ENCODE measurements at places on chromosomes 13 and 19.

DNA sequence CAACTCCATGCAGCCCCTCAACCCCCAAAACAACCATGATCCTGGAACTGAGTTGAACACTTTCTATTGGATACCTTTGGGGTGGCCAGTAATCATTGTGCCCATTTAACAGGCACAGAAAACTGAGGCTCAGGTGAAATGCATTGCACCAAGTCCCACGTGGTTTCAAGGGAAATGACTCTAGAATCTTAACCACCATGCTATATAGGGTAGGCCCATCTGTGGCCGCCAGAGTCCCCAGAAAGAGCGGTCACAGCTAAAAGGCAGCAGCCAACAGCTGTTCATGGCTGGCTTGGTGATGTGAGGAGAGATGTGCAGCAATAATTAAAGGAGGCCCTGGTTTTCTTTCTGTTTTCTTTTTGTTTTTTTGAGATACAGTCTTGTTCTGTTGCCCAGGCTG, 2.6 kb downstream of the CNN1 start:
- no peak for DNase-seq

DNA sequence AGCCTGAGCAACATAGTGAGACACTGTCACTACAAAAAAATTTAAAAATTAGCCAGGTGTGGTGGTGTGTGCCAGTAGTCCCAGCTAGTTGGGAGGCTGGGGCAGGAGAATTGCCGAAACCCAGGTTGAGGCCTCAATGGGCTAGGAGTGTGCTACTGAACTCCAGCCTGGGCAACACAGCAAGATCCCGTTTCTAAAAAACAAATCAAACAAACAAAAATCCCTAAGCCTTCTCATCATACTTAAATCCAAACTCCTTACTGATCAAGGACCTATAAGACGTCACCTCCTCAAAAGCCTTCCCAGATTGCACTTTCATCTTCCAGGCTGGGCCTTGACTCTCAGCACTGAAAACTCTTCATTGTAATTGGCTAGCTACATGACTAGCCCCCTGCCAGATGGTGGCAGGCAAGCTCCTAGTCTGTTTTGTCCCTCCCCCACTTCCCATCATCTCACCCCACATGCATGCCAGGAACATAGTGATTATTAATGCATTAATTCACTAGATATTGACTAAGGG, 17.5 kb upstream of the NANOS3 start:
- no peak for DNase-seq

DNA sequence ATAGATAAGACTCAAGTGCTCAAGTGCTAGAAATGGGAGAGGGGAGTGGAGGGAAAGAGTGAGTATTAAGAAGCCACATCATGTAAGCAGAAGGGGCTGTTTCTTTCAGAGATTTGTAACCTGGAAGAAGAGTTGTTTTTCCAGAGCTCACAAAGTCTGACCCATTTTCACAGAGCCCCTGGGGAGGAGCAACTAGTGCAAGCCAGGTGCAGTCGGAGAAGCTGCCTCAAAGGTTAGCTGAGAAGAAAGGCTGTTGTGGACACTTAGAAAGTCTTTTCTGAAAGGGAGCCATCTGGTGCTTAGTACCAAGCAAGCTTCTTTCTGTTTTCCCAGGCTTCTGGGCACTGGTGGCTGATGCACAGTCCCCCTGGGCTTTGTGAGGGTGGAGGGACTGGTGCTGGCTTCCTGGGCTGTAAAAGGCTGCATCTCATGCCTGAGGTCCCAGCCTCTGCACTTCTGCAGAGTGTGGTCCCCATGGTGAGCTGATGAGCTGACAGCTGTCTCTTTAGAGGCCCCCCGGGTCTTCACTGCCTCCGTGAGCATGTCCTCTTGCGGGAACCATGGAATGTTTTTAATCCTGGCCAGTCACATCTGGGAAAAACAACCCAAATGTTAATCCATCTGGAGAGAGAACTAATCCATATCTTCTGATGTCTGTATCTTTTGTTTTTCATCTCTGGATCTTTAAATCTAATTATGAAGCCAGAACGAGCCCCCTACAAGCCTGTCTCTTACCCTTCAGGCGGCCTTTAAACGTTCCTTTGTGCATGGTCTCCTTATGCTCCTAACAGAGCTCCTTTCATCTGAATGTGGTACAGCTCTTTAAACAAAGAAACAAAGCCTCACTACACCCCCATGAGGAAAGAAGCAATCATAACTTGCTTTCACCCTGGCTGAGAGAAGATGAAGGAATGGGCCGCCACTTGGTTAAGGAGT, 40.2 kb downstream of the OLFM4 start:
- DNase-seq = no peak

- no peak for DNase-seq
Observed at GRCh38 chr19:23403052-23403451, 7.8 kb upstream of the ZNF91 start.

DNA sequence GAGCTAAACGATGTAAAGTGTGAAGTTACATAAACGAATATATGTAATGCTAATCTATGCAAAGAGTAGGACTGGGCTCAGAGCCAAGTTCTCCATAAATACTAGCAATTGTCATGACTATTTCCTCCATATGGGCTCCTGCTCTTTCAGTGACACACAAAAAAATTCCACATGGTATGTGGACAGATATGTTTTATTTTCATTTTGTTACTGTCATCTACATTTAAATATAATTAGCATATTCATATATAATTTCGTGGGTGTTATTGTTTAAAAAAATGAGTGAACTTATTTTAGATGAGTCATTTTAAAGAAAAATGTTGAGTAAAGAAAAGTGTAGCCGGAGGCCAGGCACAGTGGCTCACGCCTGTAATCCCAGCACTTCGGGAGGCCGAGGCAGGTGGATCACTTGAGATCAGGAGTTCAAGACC, 5.0 kb upstream of the IGSF23 start:
- DNase-seq = no peak

GRCh38 chr13:38496917-38497316, 147.3 kb downstream of the UFM1 start:
- no peak for DNase-seq

GRCh38 chr19:37986048-37986750, 79.2 kb downstream of the SIPA1L3 start:
- DNase-seq = no peak

DNA sequence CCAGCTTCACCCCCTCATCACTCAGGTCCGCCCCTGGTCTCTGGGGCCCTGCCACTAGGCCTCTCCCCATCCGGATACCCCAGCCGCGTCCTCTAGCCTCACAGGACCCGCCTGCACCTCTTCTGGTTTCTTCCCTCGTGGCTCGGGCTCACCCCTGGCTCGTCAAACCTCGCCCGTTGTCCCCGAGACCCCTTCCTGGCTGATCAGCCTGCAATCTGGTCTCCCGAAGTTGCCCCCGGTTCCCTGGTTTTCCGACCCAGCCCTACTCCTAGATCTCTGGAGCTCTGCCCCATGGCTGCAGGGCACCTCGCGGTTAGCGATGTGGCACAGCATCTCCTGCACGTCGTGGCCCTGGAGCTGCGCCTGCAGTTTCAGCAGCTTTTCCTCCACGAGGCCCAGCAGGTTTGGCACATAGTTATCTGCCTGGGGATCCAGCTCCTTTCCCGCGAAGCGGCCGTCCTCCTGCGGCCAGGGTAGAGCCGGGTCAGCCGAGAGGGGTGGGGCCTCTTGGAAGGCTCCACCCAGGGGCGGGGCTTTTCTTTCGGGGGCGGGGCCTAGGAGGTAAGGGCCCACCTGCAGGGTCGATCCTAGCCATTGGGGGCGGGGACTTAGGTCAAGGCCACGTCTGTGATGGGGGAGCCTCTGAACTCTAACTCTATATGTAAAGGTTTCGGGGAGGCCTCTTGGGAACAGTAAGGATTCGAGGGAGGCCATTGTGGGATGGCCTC, 2.4 kb upstream of the RGL3 start:
- DNase-seq = no peak

DNA sequence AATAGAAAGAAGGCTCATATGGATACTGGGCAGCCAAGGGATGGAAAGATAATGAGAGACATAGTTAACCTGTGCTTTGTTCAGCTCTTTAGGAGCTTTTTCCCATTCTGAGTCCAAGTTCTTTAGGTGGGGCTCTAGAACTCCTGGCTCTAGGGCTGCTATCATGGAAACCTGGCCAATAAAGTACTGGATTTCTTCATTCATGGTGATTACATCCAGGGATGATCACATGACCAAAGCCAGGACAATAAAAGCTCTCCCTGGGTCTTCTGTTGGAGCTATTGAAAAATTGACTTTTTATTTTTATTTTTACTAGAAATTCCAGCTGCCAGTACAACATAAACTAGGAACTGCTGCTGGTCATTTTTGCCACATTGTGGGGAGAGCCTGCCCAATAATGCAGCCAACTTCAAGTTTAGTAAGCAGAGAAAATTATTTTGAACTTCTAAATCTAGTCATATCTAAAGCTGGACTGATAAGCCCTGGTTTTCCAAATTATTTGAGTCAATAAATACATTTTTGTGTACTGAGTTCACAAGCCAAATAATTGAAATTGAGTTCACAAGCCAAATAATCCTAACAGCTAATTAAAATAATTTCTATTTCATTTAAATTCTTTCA, 224.9 kb upstream of the STARD13 start:
- DNase-seq = no peak

GRCh38 chr19:43618921-43619261, 538 bp downstream of the ZNF428 start:
- no peak for DNase-seq

DNA sequence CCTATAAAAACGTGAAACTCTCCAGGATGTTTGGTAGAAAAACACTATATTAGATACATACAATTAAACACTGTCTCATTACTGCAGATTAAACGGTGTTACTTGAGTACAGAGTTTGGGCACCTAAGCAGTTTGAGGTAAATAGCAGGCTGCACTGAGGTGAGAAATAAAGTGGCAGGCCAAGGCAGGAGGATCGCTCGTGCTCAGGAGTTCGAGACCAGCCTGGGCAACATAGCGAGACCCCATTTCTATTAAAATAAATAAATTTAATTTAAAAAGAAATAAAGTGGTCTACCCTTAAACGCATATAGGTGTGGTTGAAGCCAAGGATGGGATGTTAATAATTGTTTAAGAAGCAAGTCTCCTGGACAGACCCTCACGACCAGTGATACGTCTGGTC, 1.2 kb downstream of the PSPC1 start:
- no peak for DNase-seq

- DNase-seq = no peak
Observed at GRCh38 chr13:114099918-114100445, 32.4 kb downstream of the RASA3 start.

DNA sequence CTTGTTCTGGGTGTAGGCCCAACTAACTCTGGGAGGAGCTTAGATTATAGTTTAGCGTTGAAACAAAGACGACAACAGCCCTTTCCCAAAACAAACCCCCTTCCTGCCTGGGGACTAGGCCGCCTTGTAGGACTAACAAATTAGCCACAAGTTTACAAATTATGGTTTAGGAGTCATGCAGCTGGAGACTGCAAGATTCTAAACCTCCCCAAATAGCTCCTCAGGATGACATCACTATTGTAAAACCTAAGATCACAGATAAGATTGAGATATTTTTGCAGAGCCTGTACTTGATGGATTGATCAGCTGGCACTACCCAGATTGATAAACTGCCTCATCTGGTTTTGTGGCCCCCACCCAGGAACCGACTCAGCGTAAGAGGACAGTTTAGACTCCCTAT, 2.3 kb upstream of the SLC25A15 start:
- DNase-seq = no peak

DNA sequence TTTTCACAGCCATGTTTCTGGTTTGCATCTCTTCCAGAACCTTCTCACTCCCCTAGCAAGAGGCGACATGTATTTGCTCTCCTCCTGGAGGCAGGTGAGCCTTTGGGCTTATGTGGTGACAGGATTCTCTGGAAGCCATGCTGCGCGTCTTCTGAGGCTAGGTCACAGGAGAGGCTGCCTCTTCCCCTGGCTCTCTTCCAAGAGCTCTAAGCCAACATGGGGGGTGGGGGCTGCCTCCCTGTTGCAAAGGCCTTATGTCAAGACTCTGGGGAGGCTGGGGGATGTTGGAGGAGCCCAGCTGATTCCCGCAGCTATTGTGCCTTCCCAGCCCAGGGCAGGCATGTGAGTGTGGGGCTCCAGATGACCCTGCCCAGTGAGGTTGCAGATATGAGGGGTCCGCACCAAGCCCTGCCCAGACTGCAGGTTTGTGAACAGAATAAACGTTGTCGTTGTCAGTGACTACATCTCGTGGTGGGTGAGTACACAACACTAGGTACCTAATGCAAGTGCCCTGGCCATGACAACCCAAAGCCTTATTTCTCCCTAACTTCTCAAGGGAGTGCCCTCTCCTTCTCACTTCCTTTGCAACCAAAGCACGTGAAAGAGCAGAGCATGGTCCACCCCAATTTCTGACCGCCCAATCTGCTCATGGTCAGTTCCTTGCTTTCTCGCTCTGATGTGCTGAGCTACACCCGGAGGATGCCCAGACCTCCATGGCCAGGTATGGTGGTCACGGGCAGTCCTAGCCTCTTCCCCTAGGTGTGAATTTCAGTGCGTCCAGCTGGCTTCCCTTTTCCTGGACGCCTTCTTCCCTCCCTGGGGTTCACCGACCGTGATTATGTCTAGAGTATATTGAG, 44.9 kb downstream of the TEX29 start:
- DNase-seq = no peak

GRCh38 chr19:6596621-6597020, 5.7 kb upstream of the CD70 start:
- DNase-seq = no peak

Data from effector memory CD4-positive, alpha-beta T cell (primary cell).